ENCODE measurements at places on chromosomes 2 and 18. TPM values are rescaled to one million over a fixed set of nuclear protein-coding genes. Genes with fewer than 3 reads are reported as not detected.

DNA sequence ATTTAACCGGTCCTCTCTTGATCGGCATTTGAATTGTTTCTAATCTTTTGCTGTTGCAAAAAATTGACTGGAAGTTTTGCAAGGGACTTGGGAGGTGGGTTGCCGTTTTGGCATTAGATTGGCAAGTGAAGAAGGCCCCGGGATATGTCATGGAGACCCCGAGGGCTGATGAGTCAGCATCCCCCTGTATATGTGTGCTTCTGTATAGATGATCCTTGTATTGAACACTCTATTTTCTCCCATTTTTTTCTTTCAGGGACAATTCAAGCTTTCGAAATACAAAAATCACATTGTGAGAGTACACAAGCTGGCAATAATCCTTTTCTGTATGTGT, 30.1 kb downstream of the EIF4E2 start:
- DNase-seq = no peak

- DNase-seq = no peak
These were observed 57.5 kb upstream of the GREB1L start for GRCh38 chr18:21184396-21184996.

The RUFY4 gene
- total RNA-seq = not detected

The LBX2 gene
- 4.8 TPM for total RNA-seq

DNA sequence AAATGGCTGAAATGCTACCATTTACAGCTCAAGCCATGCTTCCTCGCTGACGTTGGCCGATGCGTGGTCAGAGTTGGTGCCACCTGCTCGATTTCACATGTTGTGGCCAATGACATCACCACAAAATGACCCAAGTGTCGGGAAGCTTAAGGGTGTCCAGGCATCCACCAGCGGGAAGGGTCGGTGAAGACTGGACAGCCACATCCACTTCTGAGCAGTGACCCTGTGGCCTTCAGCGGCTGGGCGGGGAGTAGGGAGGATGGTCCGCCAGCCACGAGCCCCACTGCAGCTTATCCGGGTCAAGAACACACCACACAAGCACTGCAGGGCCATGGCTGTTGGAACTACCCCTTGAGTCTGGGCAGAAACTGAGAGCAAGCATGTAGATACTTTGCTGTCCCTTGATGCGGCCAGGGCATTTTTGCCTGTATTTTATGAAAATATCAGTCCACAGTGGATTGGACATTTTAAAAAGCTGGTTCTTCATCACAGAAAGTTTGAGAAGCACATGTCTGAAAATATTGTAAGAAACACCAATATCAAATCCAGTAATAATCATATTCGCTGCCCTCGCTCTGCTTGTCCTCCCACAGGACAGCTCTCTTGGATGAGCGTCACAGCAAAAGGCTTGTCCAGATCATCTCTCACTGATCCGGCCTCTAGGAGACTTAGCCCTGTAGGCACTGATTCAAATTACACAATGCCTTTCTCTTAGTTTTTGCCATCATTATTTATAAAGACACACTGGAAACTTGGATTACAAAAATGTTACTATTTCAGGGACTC, 174.0 kb downstream of the TWIST2 start:
- no peak for DNase-seq

DNA sequence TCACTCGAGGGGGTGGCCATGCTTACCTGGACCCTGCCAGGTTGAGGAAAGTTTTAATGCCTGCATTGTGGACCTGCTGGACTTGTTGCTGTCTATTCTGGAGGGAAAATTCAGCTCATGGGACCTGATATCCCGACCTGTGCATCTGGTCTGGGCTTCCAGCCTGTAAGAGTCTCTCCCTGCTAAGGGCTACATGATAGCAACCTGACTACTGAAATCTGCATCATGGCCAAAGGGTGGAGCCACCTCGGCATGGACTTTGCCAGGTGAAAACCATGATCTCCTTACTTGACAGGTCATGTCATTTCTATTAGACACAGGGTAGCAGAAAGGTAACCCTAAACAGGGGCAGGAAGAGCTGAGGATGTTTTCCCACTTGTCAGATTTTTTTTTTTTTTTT, 12.9 kb upstream of the SLC66A3 start:
- DNase-seq = no peak

DNA sequence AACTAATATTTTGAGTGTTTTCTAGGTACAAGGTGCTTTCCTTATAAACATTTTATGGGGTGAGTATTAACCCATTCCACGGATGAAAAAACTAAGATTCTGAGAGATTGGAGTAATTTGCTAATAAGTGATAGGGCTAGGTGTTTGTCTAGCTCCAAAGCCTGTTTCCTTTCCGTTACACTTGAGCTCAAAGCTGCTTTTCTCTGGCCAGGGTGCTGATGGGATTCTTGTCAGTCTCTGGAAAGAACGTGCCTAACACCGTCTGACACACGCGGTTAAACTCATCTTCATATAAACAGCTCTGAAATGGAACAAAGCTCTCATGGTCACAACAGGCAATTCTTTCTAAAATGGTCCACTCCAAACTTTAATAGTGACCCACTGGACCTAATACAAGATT, 2.0 kb upstream of the ANKRD29 start:
- no peak for DNase-seq

The FAM228B gene
- total RNA-seq = 0.76 TPM

DNA sequence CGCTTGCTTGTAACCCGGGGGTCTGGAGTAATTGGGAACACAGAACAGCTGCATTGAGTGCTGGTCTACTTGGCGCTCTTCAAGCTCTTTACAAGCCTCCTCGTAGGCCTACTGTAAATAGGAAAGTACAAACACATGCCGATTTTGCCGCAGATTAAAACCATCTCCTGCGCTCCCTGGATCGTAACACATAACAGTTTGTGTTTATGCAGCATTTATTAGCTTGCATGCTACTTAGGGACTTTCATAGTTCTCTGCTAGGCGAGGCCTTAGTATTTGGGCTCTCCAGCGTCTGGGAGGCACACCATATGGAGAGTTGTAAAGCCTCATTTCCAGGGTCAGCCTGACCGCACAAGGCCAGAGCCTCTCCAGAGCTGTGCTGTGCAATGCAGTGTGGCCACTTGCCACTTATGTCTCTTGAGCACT, 84.0 kb upstream of the HAAO start:
- DNase-seq = no peak

Measured in HT-29 (cell line).